Thoracic aorta (tissue), 2 donors: ENCODE measurements at places on chromosomes 12 and 14. TPM values are rescaled to one million over a fixed set of nuclear protein-coding genes. Genes with fewer than 3 reads are reported as not detected.

DNA sequence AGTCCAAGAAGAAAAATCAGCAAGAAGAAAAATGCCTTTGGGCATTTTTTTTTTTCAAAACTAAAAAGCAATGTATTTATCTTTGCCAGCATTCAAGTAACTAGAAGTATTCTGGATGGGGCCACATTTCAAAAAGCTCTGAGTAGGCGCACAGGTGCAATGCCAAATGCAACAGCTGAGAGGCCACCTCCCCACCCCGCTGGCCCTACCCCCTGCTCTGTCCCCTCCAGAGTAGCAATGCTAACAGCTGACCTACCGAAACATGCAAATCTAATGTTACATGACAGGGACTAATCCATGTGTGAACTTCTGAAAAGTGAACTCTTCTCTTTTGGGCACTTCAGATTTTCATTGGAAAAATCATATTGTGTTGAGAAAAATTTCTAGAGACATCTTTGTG lies 153.7 kb upstream of the SLC38A2 start:
- no peak overlapping the region for H3K4me3 ChIP-seq
- no peaks in the 10 kb centered on the region for H3K27me3 ChIP-seq
- H3K4me1 ChIP-seq = peaks cover 13% of the 10 kb centered on the region
- no peak for DNase-seq

DNA sequence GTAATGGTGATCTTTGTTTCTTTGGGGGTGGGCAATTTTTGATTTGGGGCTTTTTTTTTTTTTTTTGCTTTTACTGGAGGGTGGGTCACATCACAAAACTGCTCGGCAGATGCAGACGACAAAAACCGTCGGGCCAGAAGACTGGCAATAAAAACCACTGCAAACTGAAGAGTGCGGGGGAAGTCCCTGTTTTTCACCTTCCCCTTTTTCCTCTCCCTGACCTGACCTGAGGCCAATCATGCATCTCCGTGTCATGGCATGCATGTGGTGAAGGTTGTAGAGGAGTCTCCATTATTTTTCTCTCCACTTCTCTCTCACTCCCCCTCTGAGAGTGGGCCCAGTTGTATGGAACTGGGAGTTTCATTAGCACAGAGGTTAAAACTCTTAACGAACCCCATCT lies 57.5 kb downstream of the AP5M1 start:
- no peak overlapping the region for H3K4me3 ChIP-seq
- H3K4me1 ChIP-seq = no peaks in the 10 kb centered on the region
- no peaks in the 10 kb centered on the region for H3K36me3 ChIP-seq
- H3K27me3 ChIP-seq = no peaks in the 10 kb centered on the region
- DNase-seq = no peak

GRCh38 chr14:38737686-38738407 lies 365.2 kb downstream of the SEC23A start:
- no peak overlapping the region for H3K4me3 ChIP-seq
- H3K4me1 ChIP-seq = no peaks in the 10 kb centered on the region
- no peaks in the 10 kb centered on the region for H3K36me3 ChIP-seq
- no peak for DNase-seq

The FOXG1 gene
- not detected for total RNA-seq

GRCh38 chr12:16605642-16606116 lies 283 bp downstream of the LMO3 start:
- peaks cover 31% of the 10 kb centered on the region for H3K4me1 ChIP-seq
- no peak for DNase-seq
- H3K4me3 ChIP-seq = peak overlapping the region; percentile 79
- no peaks in the 10 kb centered on the region for H3K36me3 ChIP-seq
- no peaks in the 10 kb centered on the region for H3K27me3 ChIP-seq

The PSME1 gene
- 61.2 TPM for total RNA-seq

- no peaks in the 10 kb centered on the region for H3K36me3 ChIP-seq
- no peak overlapping the region for H3K27ac ChIP-seq
- peaks cover 11% of the 10 kb centered on the region for H3K27me3 ChIP-seq
- H3K4me1 ChIP-seq = no peaks in the 10 kb centered on the region
- peak overlapping the region; percentile 82 for H3K4me3 ChIP-seq
Observed at GRCh38 chr14:70808416-70809224, 693 bp downstream of the MAP3K9 start.

DNA sequence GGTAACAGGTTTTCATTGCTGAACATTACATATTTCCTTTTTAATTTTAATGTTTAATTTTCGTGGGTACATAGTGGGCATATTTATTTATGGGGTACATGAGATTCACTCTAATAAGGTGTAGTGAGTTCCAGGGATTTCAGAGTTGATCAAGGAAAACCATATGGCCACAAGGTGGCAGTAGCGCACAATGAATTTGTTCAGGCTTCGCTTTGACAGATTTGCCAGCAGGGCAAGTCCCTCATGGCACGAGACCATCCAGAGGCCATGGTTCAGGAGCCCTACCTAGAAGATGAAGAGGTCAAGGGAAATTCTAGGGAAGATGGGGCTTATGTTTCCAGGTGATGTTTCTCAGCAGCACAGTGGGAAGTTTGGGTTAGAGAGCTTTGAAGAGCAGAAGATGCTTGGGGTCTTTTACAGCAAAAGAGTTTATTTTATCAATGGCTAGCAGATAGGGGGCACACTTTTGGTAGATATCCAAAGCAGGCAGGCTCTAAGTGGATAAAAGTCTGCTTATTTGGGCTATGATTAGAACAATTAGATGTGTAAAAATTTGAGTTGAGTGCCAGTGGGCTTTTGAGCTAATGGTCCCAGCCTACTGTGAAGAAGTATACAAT lies 1004.4 kb downstream of the AACS start:
- no peaks in the 10 kb centered on the region for H3K4me1 ChIP-seq
- H3K4me3 ChIP-seq = no peak overlapping the region
- no peaks in the 10 kb centered on the region for H3K36me3 ChIP-seq
- no peak overlapping the region for H3K27ac ChIP-seq
- DNase-seq = no peak
